ENCODE measurements at places on chromosomes 11 and 22.

DNA sequence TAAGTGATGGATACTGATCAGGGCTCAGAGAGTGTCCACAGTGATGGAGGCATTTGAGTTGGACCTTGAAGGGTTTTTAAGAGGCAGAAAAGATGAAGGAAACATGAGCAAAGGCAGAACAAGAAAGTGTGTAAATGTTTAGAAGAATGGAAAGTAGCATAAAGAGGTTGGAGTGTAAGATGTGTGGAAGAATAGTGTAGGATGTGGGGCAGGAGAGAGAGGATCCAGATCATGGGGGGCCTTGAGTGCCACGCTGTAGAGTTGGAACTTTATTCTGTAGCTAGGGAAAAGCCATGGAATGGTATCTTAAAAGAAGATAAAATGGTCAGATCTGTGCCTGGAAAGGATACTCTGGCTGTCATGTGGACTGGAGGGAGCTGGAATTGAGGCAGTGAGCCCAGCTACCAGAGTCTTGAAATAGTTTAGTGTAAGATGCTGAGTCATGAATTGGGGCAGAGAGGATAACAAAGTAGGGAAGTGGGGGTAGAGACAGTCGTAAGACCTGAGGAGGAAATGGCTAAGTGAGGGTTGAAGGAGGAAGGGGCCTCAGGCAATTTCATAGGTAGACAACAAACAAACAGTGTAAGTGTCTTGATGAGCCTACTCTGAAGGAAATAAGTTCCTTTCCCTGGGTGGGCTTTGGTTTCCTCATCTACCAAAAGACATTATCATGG, 6.7 kb downstream of the KCNE3 start:
- no peak for DNase-seq

DNA sequence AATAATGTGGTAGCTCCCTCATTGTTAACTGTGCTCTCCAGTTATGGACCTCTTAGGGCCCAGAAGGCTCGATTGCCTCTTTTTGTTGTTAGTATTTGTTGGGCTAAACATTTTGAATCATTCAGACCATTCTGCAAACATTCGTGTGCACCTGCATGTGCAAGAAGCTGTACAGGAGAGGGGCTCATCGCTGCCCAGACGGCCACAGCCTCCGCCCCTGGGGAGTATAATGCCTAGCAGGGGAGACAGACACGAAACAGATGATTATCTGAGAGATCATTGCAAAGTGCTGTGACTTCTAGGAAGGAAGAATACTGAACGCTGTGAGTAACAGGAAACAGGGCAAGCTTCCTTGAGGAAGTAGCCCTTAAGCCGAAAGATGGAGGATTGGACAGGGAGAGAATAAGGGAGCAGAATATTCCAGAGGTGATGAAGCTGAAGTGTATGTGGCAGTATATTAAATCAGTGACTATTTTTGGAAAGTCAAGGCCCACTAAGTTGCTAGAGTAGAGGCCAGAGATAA, 123.3 kb upstream of the RASSF10 start:
- DNase-seq, result no peak

- no peak for DNase-seq
These were observed 15.9 kb downstream of the TSPAN18 start for GRCh38 chr11:44742508-44743246.

DNA sequence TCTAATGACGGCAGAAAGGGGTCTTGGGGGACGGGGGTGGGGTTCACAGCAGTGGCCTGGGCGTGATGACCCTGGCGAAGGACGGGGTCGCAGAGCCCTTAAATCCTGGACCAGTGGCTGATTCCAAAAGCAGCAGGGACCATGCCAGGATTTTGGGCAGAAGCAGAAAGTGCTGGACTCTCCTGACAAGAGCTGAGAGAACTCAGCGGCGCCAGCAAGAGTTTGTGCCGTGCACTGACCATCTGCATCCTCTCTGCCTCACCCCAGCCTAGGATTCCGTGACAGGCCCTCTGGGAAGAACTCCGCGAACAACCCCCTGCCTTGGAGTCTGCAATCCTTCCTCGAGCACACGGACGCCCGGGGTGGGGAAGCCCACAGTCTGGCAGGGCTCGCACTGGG, 644 bp upstream of the NDUFV1 start:
- DNase-seq, result no peak

DNA sequence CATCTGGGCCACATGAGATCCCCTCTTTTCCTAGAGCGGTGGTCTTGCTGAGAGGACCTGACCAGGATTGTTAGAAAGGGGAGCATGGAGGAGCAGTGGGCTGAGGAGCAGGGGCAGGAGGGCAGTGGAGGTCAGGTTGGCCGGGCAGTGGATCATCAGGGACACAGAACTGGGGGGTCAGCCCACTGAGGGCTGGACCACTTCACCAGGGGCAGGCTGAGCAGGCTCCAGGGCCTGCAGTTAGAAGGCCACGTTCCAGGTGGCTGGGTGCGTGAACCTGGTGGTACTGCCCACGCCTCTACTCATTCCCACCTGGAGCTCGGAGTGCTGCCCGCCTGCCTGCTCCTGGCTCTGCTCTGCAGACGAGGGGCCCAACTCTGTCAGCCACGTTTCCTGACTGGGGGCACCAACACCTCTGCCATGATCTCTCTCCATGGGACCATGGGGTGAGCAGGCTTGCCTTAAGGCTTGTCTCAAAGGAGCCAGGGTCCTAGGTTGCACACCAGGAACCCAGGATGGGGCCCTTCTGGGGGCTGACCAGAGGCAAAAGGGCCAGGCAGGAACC, 9.7 kb downstream of the MRGPRF start:
- DNase-seq, result no peak

- no peak for DNase-seq
These were observed 1.1 kb upstream of the CLTCL1 start for GRCh38 chr22:19292458-19293230.

DNA sequence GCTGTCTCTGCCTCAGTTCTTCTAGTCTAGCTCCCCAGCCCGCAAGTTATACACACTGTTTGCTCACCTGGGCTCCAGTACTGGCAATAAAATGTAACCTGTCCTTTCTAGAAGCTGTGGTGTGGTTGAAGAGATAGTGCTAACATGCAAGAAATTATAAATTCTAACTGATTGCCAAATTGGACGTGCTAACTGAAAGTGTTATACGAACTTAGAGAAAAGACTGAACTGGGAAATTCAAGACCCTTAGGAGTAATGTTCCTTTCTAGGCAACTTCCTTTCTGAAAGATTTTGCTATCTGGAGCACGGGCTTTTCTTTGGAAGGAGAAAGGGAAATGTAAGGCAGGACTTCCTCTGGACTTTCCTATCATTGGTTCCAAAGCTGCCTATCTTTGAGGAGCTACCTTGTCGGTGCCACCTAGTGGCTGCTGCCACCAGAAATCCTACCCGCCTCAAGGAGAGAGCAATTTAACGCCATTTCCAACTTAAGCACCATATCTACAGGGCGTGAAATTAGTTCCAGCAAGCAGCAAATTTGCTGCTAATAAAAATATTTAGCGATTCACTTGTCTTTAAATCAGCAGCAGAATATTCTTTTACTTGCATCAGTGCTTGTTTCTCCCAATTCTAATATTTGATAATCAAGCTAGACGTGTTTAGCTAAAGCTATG, 12.7 kb upstream of the TMEM218 start:
- DNase-seq, result peak; percentile 32

- no peak for DNase-seq
These were observed 219.9 kb upstream of the GRIA4 start for GRCh38 chr11:105389952-105390351.

GRCh38 chr11:107017433-107018218, 650 bp downstream of the GUCY1A2 start:
- DNase-seq, result peak; percentile 26

- DNase-seq, result no peak
These were observed 91.7 kb downstream of the KCNQ1 start for GRCh38 chr11:2536440-2536989.

- no peak for DNase-seq
These were observed 90.6 kb downstream of the ATM start for GRCh38 chr11:108313444-108313843.

GRCh38 chr11:44136176-44136945, 40.9 kb downstream of the EXT2 start:
- DNase-seq, result no peak

GRCh38 chr22:47308886-47309285, 546.4 kb downstream of the TBC1D22A start:
- DNase-seq, result no peak

- no peak for DNase-seq
These were observed 512 bp downstream of the SH3BP1 start for GRCh38 chr22:37639771-37640590.

DNA sequence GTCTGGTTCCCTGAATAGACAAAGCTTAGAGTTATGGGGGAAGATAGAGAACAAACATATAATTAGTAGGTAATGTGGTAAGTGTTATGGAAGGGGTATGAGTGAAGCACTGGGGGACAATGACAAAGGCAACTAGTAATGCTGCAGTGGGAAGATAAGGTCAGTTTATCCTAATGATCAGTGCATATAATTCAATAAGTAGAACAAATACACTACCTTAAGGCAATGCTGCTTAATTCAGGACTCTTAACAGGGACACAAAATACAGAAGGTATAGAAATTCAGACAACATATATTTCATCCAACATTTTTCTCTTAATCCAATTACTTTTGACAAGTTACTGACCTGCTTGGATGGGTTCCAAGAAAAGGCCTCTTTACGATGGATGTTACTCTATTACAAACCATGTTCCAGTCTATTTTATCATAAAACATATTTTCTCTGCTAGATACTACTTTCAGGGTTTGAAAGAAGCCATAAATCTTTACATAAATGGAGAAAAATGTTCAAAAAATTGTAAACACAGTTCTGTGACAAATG, 1186.2 kb downstream of the LRRC4C start:
- DNase-seq, result no peak

DNA sequence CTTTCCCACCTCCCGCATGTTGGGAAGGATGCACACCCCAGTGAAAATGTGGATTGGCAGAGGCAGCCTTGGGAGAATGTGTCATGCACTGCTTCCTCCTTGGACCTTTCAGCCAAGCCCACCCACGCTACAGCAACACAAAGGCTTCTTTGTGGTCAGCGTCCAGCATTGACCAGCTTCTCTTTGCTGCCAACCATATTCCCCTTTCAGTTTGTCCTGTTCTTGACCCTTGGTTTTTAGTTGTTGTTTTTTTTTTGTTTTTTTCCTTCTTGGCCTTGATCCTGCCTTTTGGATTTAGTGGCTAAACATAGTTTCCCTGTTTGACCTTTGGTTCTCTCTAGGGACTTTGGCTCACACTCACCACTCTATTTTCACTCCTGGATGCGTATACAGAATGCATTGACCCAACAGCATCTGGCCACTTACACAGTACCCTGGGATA, 573.6 kb downstream of the INSC start:
- DNase-seq, result no peak

DNA sequence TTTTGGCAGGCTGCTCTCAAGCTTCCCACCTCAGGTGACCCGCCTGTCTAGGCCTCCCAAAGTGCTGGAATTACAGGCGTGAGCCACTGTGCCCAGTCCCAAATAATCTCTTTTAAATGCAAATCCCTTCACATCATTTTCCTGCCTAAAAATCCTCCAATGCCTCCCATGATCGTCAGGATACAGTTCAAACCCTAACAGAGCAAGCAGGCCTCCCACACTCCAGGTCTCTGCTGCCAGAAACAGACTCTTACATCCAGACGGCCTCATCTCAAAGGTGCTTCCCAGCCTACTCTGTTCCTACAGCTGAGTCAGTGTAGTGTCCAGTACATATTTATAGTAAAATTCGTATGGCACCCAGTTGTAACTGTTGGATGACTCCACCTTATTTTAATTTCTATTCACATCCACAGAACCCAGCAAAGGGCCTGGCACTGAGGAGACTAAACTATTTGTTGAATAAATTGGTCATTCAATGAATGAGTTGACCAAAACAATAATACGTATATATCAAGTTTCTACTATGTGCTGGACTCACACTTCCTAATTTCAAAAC, 8.2 kb downstream of the SIRT3 start:
- DNase-seq, result no peak

GRCh38 chr11:26070714-26071380, 261.1 kb upstream of the ANO3 start:
- no peak for DNase-seq
